ENCODE measurements at places on chromosomes 4 and X.
A peak's percentile ranks its signal among the peaks of the same experiment; 100 is the strongest.

DNA sequence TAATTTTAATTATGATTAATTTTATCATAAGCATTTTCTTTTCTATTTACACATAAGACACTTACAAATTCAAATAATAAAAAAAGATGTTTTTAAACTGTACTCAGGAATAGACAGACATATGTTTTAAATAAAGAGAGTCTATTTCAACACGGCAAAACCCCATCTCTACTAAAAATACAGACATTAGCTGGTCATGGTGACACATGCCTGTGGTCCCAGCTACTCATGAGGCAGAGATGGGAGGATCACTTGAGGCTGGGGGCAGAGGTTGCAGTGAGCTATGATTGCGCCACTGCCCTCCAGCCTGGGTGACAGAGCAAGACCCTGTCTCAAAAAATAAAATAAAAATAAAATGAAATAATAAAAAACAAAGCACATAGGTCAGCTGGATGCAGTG, 14.8 kb downstream of the FAM9B start:
- DNase-seq: no peak

DNA sequence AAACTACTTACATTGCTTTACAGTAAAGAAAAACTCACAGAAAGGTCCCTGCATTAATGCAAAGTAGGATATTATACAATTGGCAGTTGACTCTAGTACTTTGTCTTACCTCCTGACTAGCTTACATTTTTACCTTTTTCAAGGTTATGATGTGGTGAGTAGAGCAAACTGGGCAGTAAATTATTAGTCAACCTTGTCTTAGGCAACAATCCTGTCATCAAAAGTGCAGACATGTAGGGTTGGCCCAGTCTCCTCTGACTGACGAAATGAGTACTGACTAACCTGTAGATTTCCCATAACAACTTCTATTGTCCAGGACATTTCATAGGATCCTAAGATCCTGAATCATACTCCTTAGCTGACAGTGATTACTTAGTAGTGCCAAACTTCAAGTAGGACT, 142.0 kb upstream of the NUDT6 start:
- no peak for DNase-seq

DNA sequence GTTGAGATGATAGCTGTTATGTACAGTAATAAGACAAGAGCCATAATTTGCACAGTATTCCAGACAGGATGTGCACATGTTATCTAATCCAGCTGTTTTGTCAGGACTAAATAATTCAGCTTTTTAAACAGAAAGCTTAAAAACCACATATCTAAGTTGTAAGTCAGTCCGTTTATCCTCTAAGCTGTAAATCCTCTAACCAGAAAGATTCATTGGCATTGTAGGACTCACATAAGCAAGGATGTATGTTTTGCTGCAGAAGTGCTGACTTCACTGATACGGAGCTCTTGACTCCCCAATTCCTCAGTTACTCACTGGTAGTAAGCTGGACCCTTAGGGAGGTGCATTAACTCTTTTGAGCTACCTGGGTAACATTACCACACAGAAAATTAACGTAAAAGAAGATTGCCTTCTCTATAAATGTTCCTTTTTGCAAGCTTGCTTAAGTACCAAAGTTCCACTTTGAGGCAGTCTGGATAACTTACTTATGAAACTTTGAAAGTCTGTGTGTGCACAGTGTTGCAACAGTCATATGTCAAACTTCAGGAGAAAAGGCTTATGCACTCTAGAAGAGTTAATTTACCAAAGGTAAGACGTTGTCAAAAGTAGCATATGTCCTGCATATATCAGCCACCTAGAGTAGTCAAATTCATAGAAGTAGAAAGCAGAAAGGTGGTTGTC, 58.3 kb upstream of the MAGEB2 start:
- no peak for DNase-seq

- no peak for DNase-seq
These were observed 53.0 kb upstream of the HPSE start for GRCh38 chr4:83387476-83388312.

DNA sequence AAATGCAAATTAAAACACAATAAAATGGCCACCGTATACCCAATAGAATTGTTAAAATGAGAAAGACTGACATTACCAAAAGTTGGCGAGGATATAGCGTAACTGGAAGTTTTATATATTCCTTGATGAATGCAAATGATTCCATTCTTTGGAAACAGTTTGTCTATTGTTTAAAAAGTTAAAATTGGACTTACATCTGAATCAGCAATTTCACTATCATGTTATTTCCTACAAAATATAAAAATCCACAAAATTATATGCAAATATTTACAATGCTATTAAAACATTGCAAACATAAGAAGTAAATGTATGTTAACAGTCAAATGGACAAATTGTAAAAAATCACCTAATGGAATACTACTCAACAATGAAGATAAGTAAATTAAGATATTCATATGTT, 852.2 kb upstream of the NDST4 start:
- no peak for DNase-seq

- no peak for DNase-seq
These were observed 35.6 kb downstream of the FRMPD3 start for GRCh38 chrX:107485013-107485412.

GRCh38 chr4:127783026-127783769, 1.1 kb downstream of the HSPA4L start:
- peak; percentile 26 for DNase-seq

GRCh38 chr4:168832763-168833575, 177.1 kb downstream of the CBR4 start:
- DNase-seq: no peak

DNA sequence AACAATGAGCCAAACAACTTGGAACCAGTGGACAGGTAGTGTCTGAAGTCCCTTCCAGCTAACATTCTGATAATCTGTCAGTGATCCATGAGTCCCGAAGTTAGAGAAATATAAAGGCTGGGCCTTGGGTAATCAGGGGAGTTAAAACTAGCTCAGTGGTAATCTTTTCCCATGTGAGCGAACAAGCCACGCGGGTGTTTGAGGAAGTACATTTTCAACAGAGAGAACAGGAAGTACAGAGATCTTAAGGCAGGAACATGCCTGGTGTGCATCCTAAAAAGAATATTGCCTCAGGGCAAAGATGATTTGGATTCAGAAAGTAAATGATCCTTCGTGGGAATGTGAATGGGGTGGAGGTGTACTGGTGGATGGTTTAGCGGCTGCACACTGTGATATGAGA, 42.9 kb downstream of the FNIP2 start:
- DNase-seq: no peak

DNA sequence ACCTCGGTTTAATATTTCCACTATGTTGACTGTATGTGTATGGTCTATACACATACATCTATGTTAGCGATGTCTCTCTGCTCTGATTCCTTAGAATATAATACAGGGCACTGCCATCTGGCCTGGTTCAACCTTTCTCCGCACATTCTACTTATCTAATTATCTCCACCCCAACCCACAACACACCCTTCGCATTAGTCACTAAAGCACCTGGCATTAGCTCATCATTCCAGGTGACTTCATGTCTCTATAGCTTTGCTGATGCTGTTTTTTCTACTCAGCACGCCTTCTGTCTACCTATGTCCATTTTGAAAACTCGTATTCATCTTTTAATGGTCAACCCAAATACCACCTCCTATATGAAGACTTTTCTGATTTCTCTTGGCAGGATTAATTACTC, 425.2 kb upstream of the RASGEF1B start:
- no peak for DNase-seq

GRCh38 chrX:14936561-14936960, 63.3 kb downstream of the MOSPD2 start:
- DNase-seq: no peak

GRCh38 chr4:8699479-8700145, 107.0 kb downstream of the CPZ start:
- no peak for DNase-seq

GRCh38 chr4:5974321-5974720, 43.9 kb downstream of the C4orf50 start:
- DNase-seq: no peak

- DNase-seq: no peak
These were observed 94.3 kb downstream of the CPE start for GRCh38 chr4:165472943-165473676.

DNA sequence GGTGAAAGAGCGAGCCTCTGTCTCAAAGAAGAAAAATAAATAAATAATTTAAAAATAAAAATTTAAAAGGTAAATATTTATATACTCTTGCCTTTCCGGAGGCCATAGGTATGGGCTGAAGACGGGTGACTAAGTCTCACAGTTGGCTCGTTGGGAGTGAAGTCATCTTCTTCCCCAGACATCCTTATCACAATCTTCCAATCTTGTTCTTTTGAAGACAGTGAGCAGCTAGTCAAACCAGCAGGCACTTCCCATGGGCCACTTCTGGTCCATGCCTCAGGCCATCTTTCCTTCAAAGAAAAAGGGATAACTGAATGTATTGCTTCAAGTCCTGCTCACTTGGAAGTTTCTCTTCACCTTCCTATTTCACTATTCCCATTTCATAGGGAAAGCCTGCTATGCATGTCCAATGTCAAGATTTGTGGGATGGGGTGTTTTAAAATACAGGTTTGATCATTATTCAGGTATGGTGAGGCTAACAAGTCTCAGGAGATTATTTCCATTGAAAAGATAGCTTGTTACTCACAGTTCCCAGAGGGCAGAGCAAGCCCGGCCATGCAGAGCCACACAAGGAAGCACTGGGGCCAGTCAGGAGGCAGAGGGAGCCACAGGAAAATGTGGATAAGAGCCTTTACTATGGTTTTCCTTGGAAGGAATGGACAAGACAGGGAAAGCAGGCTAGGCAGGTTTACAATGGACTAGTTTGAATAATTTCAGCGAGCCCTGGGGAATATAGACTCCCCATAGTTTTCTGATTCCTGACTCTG, 33.3 kb upstream of the VCX2 start:
- DNase-seq: no peak

DNA sequence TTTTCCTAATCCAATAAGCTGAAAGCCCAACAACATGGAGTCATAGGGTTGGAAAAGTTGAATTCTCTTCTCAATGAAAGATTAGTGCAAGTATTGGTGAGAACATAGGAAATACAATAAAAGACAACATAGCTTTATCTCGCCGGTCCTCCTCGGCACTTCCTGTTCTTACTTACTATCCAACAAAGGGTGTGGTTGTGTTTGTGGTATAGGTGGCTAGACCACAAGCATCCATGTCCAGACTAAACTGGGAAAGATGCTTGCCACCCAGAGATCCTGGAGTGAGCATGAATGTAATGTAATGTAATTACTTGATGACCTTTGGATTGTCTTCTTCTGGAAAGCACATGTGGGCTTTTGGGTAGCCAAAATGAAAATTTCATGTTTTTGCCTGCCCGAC, 223.8 kb downstream of the CPE start:
- DNase-seq: no peak

GRCh38 chrX:111181951-111182350, 86.0 kb downstream of the PAK3 start:
- no peak for DNase-seq

- no peak for DNase-seq
These were observed 170.0 kb downstream of the MID1 start for GRCh38 chrX:10450229-10450958.

GRCh38 chr4:72136429-72136828, 104.6 kb downstream of the NPFFR2 start:
- no peak for DNase-seq

All from stimulated activated CD4-positive, alpha-beta T cell treated with anti-CD3 and anti-CD28 coated beads, Interleukin-15, amount 100 ng/mL, for 48 hours (primary cell).